ENCODE measurements at places on chromosomes 12 and 14. TPM values are rescaled to one million over a fixed set of nuclear protein-coding genes. Genes with fewer than 3 reads are reported as not detected.

DNA sequence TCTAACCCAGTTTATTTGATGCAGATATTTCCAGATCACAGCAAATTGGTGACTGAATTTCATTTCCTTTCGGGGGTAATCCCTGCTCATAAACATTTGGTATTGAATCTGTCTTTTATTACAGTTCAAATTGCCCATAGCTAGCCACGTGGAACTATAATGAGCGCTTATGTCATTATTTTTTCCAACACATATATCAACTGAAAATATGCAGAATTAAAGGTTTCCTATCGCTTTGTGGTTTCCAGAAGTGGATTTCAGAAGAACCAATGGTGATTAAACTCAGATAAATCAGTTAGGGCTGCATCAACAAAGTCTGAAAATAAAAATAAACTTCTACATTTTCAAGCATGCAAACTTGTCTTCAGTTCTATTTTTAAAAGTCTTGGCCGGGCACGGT, 111.9 kb downstream of the PIK3C2G start:
- H3K4me1 ChIP-seq: no peaks in the 10 kb centered on the region
- no peaks in the 10 kb centered on the region for H3K36me3 ChIP-seq
- no peak for DNase-seq
- H3K27me3 ChIP-seq: no peaks in the 10 kb centered on the region
- H3K4me3 ChIP-seq: no peak overlapping the region

GRCh38 chr12:25977047-25977446, 18.6 kb downstream of the RASSF8 start:
- no peak overlapping the region for H3K27ac ChIP-seq
- no peaks in the 10 kb centered on the region for H3K36me3 ChIP-seq
- no peak overlapping the region for H3K4me3 ChIP-seq
- no peaks in the 10 kb centered on the region for H3K27me3 ChIP-seq
- DNase-seq: no peak

GRCh38 chr14:106728611-106729010, 1202.2 kb downstream of the TMEM121 start:
- no peak for DNase-seq
- H3K27me3 ChIP-seq: no peaks in the 10 kb centered on the region

Gene FAIM2
- total RNA-seq: 1.9 TPM
